ENCODE measurements at places on chromosomes 12 and 14. TPM values are rescaled to one million over a fixed set of nuclear protein-coding genes. Genes with fewer than 3 reads are reported as not detected.

DNA sequence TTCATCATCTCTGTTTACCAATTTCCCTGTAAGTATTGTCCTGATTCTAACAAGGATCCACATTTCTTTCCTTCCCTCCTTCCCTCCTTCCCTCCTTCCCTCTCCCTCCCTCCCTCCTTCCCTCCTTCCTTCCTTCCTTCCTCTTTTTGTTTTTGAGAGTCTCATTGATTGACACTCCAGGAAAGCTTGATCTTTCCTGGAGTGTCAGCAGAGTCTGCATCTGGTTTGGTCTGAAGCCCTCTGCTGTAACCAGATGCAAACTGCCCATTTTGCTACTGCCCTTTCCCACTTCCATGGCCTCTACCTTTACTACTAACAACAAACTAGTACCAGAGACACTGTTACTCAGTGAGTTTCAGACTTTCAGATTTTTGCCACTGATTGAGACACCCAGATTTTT lies 14.4 kb upstream of the OR6C65 start:
- H3K27ac ChIP-seq, result no peak overlapping the region
- H3K36me3 ChIP-seq, result no peaks in the 10 kb centered on the region
- peaks cover 6% of the 10 kb centered on the region for H3K27me3 ChIP-seq
- no peaks in the 10 kb centered on the region for H3K4me1 ChIP-seq
- DNase-seq, result no peak

DNA sequence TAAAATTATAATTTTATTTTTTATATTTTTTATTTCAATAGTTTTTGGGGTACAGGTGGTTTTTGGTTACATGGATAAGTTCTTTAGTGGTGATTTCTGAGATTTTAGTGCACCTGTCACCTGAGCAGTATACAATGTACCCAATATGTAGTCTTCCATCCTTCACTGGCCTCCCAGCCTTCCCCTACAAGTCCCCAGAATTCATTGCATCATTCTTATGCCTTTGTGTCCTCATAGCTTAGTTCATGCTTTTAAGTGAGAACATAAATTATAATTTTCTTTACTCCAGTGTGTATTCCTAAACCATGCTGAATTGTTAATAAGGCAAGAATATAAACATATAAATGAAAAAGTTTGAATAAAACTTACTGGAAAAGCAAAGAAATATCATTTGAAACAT lies 19.1 kb upstream of the NFKBIA start:
- H3K4me1 ChIP-seq, result peaks cover 25% of the 10 kb centered on the region
- no peak overlapping the region for H3K27ac ChIP-seq
- no peak for DNase-seq
- H3K27me3 ChIP-seq, result no peaks in the 10 kb centered on the region
- H3K36me3 ChIP-seq, result peaks cover 3% of the 10 kb centered on the region
- no peak overlapping the region for H3K4me3 ChIP-seq

DNA sequence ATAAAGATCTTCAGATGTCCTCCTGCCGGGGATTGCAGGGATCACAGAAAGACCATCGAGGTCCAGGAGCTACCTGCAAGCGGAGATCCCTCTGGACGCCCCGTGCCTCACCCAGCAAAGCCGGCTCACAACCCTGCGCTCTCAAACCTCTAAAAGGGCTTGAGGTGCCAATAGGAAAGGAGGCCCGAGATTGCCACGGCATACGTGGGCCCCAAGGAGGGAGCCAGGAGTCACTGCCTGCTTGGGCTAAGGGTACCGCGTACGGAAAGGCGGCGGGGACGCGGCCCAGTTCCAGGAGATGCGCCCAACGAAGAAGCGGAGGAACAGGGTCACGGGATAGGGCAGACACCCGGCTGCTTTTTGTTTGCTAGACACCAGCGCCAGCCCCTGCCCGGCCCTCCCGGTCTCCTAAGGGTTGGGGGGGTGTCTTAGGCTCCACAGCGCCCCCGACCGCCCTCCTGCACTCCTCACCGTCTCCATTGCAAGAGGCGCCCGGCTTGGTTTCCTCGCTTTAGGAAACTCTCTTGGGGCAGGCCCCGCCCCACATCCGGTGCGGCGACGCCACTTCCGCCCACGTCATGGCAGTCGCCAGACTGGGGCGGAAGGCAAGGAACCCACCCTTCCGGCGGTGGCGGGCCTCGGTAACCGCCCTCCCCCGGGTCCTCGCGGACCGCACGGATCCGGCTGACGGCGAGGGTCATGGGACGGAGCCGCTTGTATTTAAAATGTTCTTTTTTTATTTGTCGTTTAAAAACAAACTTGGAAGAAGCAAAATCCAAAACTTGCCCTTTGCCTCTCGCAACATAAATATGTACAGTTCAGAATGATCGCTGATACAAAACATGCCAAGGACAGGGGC lies at the start of gene PRKAG1:
TSS of gene PRKAG1 (minus strand) at position 516 of the 859 bp plus-strand sequence. CDS start at position 480, 36 bp downstream.
- H3K36me3 ChIP-seq, result peaks cover 6% of the 10 kb centered on the region
- H3K27ac ChIP-seq, result peak within 1 kb of the TSS; percentile 87
- DNase-seq, result peak; percentile 97
- H3K27me3 ChIP-seq, result no peaks in the 10 kb centered on the region
- H3K4me3 ChIP-seq, result peak within 1 kb of the TSS; percentile 93
- H3K4me1 ChIP-seq, result peaks cover 46% of the 10 kb centered on the region

Gene FAM90A1
- total RNA-seq, result 1.3 TPM

Gene KRT80
- not detected for total RNA-seq

- DNase-seq, result no peak
- no peaks in the 10 kb centered on the region for H3K36me3 ChIP-seq
- H3K4me1 ChIP-seq, result no peaks in the 10 kb centered on the region
Observed at GRCh38 chr12:118429688-118430383, 53.5 kb downstream of the SUDS3 start.

- no peaks in the 10 kb centered on the region for H3K27me3 ChIP-seq
- H3K36me3 ChIP-seq, result no peaks in the 10 kb centered on the region
- no peak for DNase-seq
- H3K4me3 ChIP-seq, result no peak overlapping the region
- H3K27ac ChIP-seq, result no peak overlapping the region
Observed at GRCh38 chr14:46279327-46279726, 372.3 kb downstream of the RPL10L start.

- no peaks in the 10 kb centered on the region for H3K4me1 ChIP-seq
- no peak for DNase-seq
- H3K27ac ChIP-seq, result no peak overlapping the region
- H3K36me3 ChIP-seq, result no peaks in the 10 kb centered on the region
- H3K27me3 ChIP-seq, result no peaks in the 10 kb centered on the region
- no peak overlapping the region for H3K4me3 ChIP-seq
Observed at GRCh38 chr12:43145481-43145880, 406.5 kb downstream of the ADAMTS20 start.

DNA sequence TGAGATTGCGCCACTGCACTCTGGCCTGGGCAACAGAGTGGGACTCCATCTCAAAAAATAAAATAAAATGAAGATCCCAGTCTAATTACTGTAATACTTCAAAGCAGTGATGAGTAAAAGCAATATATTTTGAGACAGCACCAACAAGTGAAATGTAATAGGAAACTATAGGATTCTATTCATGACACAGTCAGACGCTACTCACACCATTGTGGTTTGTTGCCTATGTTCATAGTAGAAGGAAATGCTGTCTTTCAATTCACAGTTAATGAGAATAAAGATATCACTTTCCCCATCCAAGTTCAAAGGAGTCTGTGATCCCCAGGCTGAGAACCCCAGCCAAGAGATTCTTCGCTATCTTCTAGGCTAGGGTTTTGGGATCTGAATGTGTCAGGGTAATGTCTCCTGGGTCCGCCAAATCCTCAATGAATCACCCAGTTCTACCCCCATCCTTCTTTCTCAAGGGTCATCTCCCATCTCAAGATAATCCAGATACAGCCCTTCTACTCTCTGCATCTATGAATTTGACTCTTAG lies 16.6 kb upstream of the DTX1 start:
- no peaks in the 10 kb centered on the region for H3K27me3 ChIP-seq
- no peaks in the 10 kb centered on the region for H3K4me1 ChIP-seq
- H3K36me3 ChIP-seq, result no peaks in the 10 kb centered on the region
- H3K4me3 ChIP-seq, result no peak overlapping the region
- H3K27ac ChIP-seq, result no peak overlapping the region

GRCh38 chr12:120228041-120228290 lies 27.1 kb upstream of the RPLP0 start:
- H3K4me1 ChIP-seq, result peaks cover 74% of the 10 kb centered on the region
- H3K36me3 ChIP-seq, result peaks cover 4% of the 10 kb centered on the region
- peak overlapping the region; percentile 39 for H3K27ac ChIP-seq
- DNase-seq, result no peak

- H3K4me1 ChIP-seq, result peaks cover 8% of the 10 kb centered on the region
- DNase-seq, result no peak
- no peak overlapping the region for H3K27ac ChIP-seq
- H3K36me3 ChIP-seq, result no peaks in the 10 kb centered on the region
- no peak overlapping the region for H3K4me3 ChIP-seq
- no peaks in the 10 kb centered on the region for H3K27me3 ChIP-seq
Observed at GRCh38 chr14:64681796-64682710, 22.2 kb upstream of the PLEKHG3 start.

Gene PNMA1
- 38.1 TPM for total RNA-seq

Gene CIROP
- not detected for total RNA-seq

GRCh38 chr14:105538481-105539049 lies 12.2 kb downstream of the TMEM121 start:
- DNase-seq, result no peak
- no peaks in the 10 kb centered on the region for H3K36me3 ChIP-seq
- H3K27ac ChIP-seq, result no peak overlapping the region
- no peak overlapping the region for H3K4me3 ChIP-seq
- H3K4me1 ChIP-seq, result peaks cover 5% of the 10 kb centered on the region

DNA sequence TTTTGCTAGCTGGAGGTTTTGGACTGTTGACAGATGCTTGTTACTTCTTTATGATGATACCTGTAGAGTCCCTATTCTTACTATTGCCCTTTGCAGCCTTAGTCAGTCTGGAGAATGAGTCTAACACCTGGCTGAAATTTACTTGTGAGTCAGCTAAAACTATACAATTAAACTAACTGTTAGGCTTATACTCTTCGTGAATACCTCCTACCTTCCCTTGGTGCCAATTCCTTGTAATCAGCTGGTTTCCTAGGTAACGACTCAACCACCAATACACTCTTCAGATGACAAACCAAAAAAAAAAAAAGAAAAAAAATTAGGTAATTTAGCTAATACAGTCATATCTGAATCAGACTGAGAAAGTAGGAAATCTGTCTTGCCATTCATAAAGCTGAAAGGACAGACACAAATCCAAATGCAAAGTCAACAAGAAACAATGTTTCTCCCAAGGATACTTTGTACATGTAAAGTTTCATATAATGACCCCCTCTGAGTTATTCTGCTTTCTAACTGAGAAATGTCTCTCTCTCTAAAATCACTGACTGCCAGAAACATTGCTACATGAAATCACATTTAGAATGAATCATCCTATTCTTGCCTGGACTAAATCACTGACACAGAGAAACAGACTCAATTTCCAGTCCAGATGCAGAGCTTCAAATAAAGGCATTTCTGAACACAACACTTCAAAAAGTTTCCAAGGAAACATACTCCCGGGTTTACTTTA lies 56.5 kb upstream of the CDKL1 start:
- H3K36me3 ChIP-seq, result peaks cover 10% of the 10 kb centered on the region
- H3K27ac ChIP-seq, result peak overlapping the region; percentile 51
- no peaks in the 10 kb centered on the region for H3K27me3 ChIP-seq

- H3K36me3 ChIP-seq, result peaks cover 3% of the 10 kb centered on the region
- no peak overlapping the region for H3K27ac ChIP-seq
- DNase-seq, result no peak
Observed at GRCh38 chr12:101634724-101635123, 40.0 kb downstream of the MYBPC1 start.

Gene GPR84
- total RNA-seq, result 16.0 TPM

Gene BAZ2A
- total RNA-seq, result 128 TPM

- peaks cover 65% of the 10 kb centered on the region for H3K4me1 ChIP-seq
- H3K27ac ChIP-seq, result peak within 1 kb of the TSS; percentile 24
- no peaks in the 10 kb centered on the region for H3K27me3 ChIP-seq
- H3K4me3 ChIP-seq, result peak within 1 kb of the TSS; percentile 88
Observed at GRCh38 chr12:121132601-121133481, at the start of gene P2RX7. Gene P2RX7 (plus strand): TSS chr12:121132876. CDS start chr12:121132971, 95 bp downstream.

Gene RBMS2
- total RNA-seq, result 12.7 TPM

GRCh38 chr14:68787092-68787992 lies 5.5 kb downstream of the ZFP36L1 start:
- peaks cover 67% of the 10 kb centered on the region for H3K4me1 ChIP-seq
- DNase-seq, result peak; percentile 42
- peaks cover 28% of the 10 kb centered on the region for H3K36me3 ChIP-seq
- H3K4me3 ChIP-seq, result peak overlapping the region; percentile 73

DNA sequence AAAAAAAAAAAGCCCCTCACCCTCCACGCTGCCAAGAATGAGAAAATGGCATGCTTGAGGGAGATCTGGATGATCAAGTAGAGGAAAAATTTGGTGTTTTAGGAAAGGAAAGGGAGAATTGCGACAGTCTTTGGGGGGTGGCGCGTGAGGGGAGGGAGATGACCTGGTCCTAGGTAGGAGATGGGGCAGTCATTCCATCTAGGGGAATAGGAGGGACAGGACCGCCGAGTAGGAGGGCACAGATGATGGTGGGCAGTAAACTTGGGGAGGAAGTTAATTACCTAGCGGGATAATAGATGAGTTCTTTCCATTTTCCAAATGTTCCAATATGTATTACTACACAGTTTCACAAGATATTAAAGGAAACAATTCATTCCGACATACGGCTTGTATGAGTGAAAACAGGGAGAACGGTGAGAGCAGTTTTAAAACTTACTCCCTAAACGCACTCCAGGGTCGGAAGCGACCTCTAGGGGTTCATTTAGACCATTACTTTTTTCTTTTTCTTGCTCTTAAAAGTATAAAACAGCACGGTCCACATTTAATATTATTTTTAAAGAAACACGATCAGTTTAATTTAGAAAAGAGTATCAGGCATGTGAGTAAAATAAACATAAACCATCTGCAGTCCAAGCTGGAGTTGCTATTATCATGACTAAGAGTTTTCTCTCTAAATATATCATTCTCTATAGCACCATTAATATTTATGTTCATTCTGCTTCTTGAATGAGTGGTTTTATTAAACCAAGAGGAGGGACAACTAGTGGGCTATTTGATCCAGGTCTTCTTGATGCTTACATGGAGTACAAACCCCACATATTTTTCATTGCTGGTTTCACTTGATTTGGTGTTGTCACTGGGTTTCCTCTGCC lies 3.0 kb upstream of the FNTB start:
- H3K4me1 ChIP-seq, result peaks cover 31% of the 10 kb centered on the region
- no peak overlapping the region for H3K27ac ChIP-seq
- peaks cover 6% of the 10 kb centered on the region for H3K27me3 ChIP-seq
- DNase-seq, result peak; percentile 31
- H3K4me3 ChIP-seq, result peak overlapping the region; percentile 68

All from activated T-cell treated with anti-CD3 and anti-CD28 coated beads, Interleukin-2, amount 50 U/mL, for 72 hours (primary cell).